ENCODE measurements at places on chromosomes 4 and X.

DNA sequence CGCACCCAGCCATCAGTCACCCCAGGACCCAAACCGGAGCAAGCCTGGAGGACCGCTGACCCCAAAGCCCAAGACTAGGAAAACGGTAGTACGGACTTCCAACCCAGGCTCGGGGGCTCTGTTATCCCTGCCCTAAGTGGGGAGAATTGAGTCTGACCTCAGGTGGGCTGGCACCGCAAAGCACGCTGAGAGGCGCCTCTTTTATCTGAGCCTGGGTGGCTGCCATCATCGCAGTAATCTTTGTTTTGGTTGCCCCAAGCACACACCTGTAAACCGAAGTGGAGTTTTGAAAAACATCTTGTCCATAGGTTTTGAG lies 894 bp upstream of the SH3RF1 start:
- no peak for DNase-seq

- DNase-seq = no peak
Measured at GRCh38 chrX:119686087-119686691, 6.8 kb downstream of the SEPTIN6 start.

DNA sequence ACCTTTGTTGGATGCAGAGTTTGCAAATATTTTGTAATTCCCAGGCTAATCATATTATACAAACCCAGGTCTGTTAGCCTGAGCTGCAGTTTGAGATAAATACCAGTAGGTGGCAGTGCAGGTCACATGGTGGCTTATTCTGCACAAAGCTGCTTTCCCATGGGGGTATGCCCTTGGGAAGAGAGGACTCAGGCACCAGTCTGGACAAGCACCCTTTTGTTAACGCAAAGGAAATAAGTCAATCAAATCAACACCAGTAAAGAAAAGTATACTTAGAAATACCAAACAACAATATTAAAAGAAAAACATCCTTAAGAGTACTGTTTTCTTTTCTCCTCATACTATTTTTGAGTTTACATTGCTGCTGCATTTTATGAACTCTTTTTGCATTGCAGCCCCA lies 389.0 kb upstream of the ZFP42 start:
- DNase-seq = no peak

GRCh38 chr4:6349896-6350603 lies 80.4 kb downstream of the WFS1 start:
- no peak for DNase-seq

DNA sequence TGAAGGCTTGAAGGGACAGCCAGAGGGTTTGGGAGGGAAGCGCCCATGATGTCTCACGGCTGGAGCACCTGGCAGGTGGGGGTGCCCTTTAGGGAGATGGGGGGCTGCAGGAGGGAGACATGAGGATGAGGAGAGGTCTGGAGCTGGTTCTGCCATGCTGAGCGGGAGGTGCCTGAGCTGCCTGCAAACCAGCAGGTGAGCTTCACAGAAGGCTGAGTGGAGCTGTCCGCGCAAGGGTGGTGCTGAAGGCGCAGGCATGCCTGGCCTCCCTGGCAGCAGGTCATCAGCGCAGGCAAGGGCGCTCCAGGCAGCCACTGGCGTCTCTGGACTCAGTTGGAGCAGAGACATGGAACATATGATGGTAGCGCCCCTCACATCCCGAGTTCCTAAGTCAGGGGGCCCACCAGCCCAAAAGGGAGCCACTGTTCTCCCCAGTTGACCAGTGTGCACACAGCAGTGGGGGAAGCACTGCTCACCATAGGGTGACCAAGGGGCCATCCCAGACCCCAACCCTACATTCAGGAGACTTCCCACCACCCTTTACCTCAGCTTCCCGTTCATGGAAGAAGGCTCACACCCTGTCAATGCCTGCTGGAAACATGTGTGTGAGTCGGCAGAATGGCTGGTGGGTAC lies 25.8 kb downstream of the ADRA2C start:
- no peak for DNase-seq

GRCh38 chr4:171983935-171984805 lies 171.0 kb downstream of the GALNTL6 start:
- no peak for DNase-seq

GRCh38 chrX:86579777-86580176 lies 431.5 kb downstream of the DACH2 start:
- no peak for DNase-seq

DNA sequence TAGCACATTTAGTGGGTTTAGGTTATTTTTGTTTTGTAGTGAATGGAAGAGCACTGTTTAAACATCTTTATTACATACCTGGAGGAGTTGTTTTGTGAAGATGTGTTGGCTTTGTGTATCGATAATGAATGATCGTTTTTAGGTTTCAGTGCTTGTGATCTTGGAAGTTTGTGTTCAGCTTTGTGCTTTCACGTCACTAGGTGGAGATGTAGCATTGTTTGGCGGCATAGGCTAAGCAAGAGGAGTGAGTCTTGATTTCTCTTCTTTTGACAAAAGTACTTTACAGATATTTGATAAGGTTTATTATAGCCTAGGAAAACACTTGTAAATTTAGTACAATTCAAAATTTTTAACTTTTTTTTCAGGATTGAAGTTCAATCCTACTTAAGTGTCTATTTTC lies 50.4 kb downstream of the PDK3 start:
- no peak for DNase-seq

All from HS-5 (cell line).